Uterus (tissue), 4 donors: ENCODE measurements at places on chromosomes 2 and 18. TPM values are rescaled to one million over a fixed set of nuclear protein-coding genes. Genes with fewer than 3 reads are reported as not detected.

GRCh38 chr2:47177043-47177565, 22.0 kb upstream of the STPG4 start:
- no peak for DNase-seq

GRCh38 chr2:2638547-2639220, 307.6 kb upstream of the MYT1L start:
- no peak for DNase-seq

DNA sequence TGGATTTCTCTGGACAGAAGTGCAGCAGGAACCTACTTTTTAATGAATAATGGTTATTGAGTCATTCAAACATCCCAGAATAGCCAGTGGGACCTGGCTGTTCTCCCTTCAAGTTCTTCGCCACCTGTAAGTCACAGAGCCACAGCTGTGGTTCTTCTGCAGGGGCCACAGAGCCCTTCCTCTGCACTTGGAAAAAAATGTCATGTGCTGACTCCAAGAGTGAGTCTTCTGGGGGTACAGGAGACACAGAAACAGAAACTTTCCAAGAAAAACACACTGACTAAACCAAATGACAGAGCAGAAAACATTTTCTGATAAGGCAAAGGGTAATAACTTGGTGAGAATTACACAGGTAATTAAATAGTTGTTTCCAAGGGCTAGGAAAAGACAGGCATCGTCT, 68.7 kb upstream of the FN1 start:
- DNase-seq = no peak

SNTG2 gene
- total RNA-seq = 46.2 TPM

DNA sequence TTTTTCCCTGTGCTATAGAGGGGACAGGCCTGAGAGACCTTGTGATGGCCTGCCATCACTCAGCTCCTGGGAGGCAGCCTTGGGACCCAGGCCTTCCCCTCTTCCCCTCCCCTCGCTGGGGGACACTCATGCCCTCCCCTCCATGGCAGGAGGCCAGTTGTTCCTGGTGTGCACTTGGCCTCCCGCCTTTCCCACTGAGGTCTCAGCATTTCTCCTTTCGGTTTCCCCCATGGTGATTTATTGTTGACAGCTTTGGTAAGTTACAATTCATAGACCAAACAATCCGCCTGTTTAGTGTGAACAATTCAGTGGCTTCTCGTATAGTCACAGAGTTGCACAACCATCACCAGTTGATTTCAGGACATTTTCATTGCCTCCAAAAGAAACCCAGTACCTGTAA, 10.2 kb upstream of the CNDP1 start:
- DNase-seq = no peak

GRCh38 chr2:230797515-230798495, 66.9 kb upstream of the ITM2C start:
- DNase-seq = no peak

DNA sequence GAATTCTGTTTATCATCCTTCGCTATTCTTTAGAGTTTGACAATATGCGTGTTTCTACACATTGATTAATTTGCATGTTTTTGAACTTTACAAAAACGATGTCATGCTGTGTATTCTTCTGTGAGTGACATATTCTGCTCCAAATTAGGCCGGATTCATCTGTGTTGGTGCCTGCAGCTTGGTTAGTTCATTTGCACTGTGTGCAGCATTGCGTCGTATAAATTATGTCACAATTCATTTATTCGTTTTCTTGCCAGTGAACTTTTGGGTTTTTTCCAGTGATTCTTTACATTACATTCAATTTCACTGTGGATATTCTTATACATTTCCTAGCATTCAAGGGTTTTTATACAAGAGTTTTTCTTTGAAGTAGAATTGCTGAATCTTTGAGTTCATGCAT, 118.3 kb downstream of the KCNF1 start:
- no peak for DNase-seq

SEMA4F gene
- total RNA-seq = 14.5 TPM

UGT1A10 gene
- total RNA-seq = not detected

NEU2 gene
- not detected for total RNA-seq

- no peak for DNase-seq
Measured at GRCh38 chr2:30272761-30273573, 41.6 kb downstream of the LBH start.

SPHKAP gene
- not detected for total RNA-seq

DNA sequence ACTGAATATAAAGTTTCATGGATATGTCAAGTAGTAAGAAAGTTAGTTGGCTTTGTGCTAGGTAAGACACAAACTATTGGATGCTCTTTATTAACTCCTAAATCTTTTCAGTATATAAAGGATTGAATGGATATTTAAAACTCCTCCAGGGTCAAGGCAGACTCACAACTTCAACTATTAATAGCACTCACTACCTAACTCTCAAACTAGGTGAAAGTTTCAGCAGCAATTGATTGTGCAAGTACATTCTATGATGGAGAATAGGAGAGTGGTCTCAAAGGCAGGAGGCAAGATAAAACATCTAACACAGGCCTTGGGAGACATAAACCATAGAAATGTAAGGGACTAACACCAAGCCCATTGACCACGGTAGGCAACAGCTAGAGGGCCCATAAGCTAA, 328.9 kb upstream of the CHAC2 start:
- DNase-seq = no peak

SALL3 gene
- not detected for total RNA-seq

DNA sequence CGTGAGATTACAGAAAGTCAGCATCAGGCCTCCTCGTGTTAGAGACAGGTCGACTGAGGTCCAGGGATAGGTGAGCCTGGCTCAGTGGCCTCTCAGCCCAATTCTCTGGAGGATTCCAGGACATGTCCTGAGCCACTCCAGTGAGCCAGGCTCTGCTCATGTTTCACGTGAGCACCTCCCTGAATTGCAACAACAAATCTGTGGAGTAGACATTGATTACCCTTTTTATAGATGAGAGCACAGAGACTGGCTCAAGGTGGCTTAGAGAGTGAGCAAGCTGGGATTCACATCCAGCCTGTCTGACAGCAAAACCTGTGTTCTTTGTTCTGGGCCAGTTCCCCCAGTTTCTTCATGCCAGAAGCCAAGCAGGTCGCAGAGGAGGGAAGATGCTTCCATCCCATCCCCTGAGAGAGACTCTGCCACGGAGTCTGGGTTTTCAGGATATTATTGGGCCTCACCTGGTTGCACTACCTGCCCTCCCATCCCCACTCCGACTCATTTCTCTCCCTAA, 46.4 kb downstream of the HS1BP3 start:
- no peak for DNase-seq

DNA sequence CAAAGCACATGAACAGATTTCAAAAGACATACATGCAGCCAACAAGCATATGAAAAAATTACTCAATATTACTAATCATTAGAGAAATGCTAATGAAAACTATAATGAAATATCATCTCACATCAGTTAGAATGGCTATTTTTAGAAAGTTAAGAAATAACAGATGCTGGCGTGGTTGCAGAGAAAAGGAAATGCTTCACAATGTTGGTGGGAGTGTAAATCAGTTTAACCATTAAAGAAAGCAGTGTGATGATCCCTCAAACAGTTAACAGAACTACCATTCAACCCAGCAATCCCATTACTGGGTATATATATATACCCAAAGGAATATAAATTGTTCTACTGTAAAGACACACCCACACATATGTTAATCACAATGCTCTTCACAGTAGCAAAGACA, 117.7 kb upstream of the SETBP1 start:
- no peak for DNase-seq

DNA sequence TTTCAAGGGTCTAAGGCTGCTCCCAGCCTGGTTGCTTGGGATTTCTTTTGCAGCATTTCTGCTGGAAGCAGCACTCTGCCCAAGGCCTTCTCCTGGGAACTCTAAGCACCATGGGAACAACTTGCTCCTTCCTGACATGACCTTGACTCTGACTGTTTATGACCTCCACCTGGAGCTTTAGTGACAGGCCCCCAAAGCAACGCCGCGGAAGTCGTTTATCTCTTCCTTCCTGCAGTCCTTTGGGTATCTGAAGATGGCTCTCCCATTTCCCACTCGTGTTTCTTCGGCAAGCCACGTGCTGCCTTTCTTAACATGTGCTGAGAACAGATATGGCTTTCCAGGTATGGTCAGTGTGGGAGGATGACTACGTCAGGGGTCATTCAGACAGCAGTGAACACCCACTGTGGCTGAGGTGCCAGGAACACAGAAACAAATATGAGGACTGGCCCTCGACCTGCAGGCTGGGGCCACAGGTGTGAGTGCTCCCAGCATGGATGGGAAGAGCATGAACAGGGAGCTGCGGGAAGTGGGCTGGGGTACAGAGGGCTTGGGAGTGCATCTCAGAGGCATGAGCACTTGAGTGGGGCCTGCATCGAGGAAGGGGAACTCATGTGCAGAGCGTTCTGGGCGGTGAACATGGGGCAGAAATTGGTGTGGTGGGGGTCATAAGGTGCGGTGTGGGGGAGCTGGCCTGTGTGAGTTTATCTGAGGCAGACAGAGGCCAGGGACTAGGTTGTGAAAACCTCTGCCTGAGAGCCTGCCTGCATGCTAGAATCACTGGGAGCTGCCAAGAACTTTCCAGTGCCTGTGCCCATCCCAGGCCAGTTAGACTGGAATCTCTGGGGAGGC, 140.5 kb downstream of the TSN start:
- no peak for DNase-seq

DNA sequence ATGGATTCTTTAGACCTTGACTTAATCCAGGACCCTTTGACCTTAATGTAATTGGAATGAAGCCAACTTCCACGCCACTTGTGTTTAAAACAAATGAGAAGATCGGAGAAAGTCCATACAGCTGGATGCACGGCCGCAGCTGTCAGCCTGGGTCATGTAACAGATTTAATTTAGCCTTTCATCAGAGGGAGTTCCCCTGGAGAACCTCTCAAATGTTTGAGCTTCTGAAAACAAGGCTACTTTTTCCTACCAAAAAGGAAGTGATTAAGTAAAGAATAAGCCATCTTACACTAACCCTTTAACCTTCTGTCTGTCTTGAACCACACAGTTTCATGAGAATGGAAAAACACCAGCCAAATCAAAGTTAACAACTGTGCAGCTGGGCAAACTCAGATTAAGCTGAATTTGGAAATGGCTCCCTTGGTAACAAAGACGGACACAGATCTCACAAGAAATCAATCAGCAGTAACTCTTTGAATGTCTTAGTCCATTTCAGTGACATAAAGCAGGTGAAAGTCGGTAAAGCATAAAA, 103.6 kb downstream of the DOCK10 start:
- DNase-seq = no peak

DNA sequence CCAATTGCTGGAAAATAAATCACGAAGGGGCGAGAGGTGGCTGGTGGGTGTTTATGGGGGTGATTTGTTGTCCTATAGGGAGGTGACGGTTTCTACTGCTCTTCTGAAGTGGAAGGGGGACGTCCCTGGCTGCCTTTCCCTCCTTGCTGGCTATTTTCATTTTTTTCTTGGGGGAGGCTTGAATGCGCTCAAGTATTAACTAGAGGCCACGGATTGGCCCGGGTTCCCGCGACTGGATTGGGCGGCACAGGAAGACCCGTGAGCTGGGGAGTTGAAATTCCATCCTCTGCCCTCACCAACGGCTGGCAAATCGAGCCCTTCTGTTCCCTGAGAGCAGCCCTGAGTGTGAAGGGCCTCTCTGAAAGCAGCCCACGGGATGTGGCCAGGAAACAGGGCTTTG, 176.5 kb upstream of the SPRED2 start:
- no peak for DNase-seq

GRCh38 chr2:85423525-85423924, 5.0 kb downstream of the SH2D6 start:
- DNase-seq = no peak
